ENCODE measurements at places on chromosomes 4 and X. TPM values are rescaled to one million over a fixed set of nuclear protein-coding genes. Genes with fewer than 3 reads are reported as not detected.

GRCh38 chr4:34878961-34879360, 1365.4 kb downstream of the ARAP2 start:
- DNase-seq = no peak

DNA sequence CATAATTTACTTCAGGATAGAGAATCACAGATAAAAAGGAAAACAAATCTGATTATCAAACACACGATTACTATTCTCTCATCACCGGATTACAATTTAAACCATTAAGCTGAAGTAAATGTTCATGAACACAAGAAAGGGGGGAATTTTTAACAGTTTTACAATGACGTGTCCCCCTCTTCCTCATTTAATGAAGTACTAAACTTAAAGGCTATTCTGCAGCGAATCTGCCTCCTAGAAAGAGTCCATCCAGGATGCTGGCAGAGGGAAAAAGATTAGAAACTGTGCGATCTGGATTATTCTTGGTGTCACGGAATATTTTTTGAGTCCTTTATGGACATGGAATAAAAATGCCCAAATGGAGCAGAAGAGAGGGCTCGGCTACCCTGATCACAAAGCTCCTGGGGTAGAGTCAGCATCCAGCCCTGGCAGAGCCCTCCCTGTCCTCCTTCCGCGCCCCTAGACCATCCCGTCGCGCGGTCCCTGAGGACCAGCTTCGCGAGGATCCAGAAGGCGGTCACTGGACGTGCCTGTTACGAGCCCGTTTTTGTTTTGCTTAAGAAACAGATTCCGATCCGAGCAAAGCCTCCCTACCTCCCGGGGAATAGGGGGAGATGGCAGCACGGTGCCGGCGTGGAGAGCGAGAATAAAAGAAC, 1.2 kb downstream of the ELF2 start:
- no peak for DNase-seq

GRCh38 chrX:149374751-149375150, 130.4 kb downstream of the IDS start:
- DNase-seq = no peak

GRCh38 chr4:6542951-6543350, 32.0 kb upstream of the MAN2B2 start:
- DNase-seq = no peak

DNA sequence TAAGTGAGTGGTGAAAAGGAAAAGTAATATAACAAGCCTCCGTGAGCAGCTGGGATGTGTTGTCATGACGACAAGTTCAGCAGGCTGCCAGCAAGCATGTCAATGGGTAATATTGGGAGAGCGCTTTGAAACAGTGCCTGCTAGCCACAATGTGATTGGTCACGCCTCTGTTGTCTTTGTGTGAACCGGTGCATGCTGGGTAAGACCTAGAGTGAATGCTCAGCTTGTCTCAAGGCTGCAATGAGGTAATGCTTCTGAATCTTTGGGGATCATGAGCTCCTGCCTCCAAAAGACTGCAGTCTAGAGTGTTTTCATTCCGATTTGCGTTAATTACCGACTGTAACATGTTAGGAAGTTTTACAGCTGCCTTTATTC, 54.9 kb downstream of the STOX2 start:
- DNase-seq = peak; percentile 8

- DNase-seq = no peak
Measured at GRCh38 chr4:28082686-28083390, 1222.2 kb downstream of the STIM2 start.

DNA sequence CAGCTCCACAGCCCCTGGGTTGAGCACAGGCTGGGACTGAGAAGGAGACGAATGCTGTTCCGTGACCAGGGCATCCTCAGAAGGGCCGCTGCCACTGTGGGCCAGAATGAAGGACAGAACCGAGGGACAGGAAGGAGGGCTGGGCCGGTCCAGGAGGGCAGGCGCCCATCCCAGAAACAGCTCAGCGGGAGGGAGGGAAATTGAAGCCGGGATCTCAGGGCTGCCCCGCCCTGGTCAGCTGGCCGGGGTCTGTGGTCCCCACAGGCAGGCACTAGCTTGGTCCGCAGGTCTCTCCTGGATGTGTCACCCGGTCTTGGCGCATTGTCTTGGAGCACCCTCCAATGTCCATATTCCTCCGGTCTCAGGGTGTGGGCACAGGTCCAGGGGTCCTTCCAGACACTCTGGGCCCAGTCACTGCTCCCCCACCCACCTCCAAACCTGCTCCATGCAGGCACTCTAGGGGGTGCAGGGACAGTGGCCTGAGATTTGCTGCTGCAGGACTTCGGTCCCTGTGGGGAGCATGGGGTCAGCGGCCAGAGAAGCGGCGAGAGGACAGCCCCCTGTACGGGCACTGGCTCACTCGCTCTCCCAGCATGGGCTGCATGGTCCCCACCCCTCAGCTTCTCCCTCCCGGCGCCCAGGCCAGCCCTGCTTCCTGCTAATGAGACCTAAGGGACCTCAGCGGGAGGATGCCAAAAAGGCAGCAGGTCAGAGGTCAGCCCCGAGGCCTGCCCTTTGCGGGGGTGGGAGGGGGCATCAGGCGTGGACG, 23.9 kb upstream of the MXD4 start:
- DNase-seq = no peak

DNA sequence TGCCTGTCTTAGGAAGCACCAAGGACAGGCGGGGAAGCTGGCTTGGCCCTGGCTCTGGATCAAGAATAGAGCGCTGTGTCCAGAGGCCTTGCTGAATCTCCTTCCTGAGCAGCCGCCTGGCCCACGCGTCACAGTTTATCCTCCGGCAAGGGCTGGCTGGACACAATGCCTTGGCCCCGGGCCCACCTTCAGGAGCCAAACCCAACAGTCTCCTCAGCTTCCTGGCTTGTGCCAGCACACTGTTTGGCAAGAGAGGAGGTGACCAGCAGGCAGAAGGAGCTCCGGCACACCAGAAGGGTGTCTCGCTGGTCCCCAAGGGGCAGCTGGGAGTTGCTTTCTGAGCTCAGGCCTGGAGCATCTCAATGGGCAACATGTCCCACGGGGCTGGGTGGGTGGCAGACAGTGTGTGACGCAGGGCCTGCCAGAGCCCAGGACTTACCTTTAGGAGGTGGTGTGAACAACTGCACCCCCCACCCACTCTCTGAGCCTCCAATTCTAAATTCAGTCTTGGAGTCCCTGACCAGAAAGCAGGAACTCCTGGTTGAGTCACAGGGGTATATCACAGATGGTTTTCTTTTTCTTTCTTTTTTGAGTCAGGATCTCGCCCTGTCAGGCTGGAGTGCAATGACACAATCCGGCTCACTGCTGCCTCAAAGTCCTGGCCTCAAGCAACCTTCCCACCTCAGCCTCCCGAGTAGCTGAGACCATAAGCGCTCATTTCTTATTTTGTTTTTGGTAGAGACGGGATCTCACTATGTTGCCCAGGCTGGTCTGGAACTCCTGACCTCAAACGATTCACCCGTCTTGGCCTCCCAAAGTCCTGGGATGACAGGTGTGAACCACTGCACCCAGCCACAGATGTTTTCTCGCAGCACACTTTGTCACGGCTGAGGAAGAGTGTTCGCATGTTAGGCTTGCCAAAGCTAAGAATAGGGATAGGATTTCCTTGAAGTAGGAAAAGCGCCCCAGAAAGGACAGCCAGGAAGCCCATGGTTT, 361.2 kb downstream of the BCOR start:
- no peak for DNase-seq

DNA sequence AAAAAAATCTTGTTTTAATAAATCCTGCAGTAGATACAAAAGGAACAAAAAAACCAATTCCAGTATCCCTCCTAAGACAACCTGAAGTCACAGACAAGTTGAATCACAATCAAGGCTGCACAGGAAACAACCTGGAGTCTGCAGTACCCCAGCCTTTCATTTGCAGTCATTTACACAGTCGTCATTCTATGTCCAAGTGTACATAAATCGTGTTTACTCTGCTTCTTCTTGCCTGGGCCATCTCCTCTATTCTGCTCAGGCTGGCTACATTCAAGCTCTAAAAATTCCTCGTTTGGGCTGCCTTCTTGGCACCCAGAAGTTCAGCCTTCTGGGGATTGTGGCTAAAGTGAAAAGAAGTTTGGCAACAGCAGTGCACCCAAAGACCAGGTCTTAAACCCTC, 37.8 kb downstream of the NALF2 start:
- no peak for DNase-seq

GRCh38 chr4:165175879-165176278, 31.5 kb upstream of the KLHL2 start:
- DNase-seq = no peak

DNA sequence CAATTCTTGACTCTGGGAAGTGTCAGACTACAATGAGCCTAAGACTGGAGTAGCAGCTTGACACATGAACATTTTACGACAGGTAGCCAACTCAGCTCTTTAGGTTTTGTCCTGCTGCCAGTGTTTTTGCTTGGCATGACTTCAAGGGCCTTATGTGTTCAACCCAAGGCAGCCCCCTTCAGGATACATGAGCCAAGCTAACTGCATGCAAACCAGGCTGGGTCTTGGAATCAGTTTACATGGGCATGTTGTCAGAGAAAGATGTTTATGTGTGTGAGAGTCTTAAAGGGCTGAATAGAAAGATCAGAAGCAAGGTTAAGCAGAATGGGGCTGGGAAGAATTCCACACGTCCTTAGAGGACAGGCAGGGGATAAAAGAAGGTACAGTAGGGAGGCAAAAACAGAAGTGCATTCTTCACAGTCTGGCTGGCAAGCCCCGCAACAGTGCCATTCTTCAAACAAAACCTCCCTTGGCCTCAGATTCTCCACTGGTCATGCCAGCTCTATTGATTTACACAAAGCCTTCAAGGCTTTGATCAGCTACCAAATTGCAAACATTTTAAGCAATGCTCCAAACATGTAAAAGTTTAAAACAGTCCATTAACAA, 97.3 kb downstream of the NKX6-1 start:
- no peak for DNase-seq

GRCh38 chrX:103823591-103823990, 8.5 kb downstream of the RAB9B start:
- DNase-seq = no peak

- no peak for DNase-seq
Measured at GRCh38 chr4:153997516-153997915, 208.6 kb upstream of the SFRP2 start.

GRCh38 chr4:100420571-100420970, 97.3 kb downstream of the EMCN start:
- no peak for DNase-seq

- DNase-seq = no peak
Measured at GRCh38 chr4:139735381-139736273, 70.0 kb downstream of the MGST2 start.

GRCh38 chr4:6225469-6225868, 25.1 kb upstream of the JAKMIP1 start:
- DNase-seq = no peak

DNA sequence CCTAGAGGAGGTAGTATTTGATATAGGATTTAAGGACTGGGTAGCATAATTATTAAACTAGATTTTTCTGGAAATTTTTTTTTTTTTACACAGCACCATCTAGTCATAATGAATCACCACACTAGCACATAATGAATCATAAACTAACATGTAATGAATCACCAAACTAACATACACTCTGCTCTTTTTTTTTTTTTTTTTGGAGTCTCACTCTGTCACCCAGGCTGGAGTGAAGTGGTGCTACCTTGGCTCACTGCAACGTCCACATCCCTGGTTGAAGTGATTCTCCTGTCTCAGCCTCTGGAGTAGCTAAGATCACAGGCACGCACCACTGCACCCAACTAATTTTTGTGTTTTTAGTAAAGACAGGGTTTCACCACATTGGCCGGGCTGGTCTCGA, 92.5 kb downstream of the FAM13A start:
- DNase-seq = no peak

DNA sequence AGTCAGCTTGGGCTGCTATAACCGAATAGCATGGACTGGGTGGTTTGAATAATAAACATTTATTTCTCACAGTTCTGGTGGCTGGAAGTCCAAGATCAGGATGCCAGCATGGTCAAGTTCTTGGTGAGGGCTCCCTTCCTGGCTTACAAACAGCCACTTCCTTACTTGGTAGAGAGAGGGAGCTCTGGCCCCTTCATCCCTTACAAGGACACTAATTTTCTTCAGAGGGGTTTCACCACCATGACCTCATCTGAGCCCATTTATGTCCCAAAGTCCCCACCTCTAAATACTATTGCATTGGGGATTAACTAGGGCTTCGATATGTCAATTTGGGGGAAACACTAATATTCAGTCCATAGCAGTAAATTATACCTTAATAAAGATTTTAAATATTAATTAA, 61.8 kb downstream of the CLNK start:
- DNase-seq = no peak

GRCh38 chrX:68725756-68726365, 78.4 kb downstream of the STARD8 start:
- DNase-seq = no peak

DNA sequence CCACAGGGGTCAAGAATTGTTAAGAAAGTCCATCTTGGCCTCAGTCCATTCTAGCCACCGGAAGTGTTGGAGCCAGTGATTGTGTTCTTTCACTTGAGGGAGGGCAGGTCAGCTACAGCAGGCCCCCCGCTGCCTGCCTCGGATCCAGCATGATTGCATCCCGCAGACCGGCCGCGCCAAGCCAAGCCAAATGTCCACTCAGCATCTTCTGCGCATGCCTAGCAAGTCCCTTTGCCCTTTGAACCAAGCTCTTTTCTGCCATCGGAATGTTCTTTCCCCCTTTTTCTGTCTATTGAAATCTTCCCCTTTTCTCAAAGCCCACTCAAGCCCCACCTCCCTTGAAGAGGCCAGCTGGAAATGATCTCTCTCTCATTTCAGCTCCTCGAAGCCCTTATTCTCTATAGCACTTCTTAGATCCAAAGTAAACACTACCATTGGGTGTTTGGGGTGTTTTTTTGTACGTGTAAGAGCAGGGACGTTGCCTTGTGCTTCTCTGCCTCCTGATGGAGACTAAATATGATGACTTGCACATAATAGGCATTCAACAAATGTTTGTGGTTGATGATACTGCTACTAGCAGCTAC, 147.8 kb upstream of the BCOR start:
- DNase-seq = no peak

GRCh38 chr4:89837993-89838390, 1.0 kb upstream of the SNCA start:
- DNase-seq = no peak

DNA sequence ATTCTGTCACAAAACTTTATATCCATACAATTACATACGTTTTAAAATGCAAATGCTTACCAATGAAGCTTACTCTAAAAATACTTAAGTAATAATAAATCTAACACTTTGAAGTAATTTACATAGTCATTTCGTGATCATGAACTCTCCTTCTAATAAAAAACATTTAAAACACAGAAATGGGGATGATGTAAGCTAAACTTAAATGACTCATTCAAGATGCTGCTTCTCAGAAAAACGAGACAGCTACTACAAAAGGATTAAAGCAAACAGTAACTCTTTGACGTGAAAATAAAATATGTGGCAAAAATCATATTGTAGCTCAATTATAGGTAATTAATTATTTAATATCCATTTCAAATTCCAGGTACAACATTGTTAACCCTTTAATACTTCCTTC, 148.7 kb downstream of the FGF16 start:
- no peak for DNase-seq

- DNase-seq = no peak
Measured at GRCh38 chr4:157242871-157243270, 22.3 kb downstream of the GRIA2 start.

The GABRE gene
- polyA plus RNA-seq = 13.9 TPM

The GLOD5 gene
- not detected for polyA plus RNA-seq

The USP17L30 gene
- polyA plus RNA-seq = not detected

The CFAP47 gene
- polyA plus RNA-seq = not detected

The MAGEC3 gene
- polyA plus RNA-seq = not detected

The TMEM33 gene
- 46.2 TPM for polyA plus RNA-seq

The SHOX gene
- not detected for polyA plus RNA-seq

The NFKB1 gene
- 24.1 TPM for polyA plus RNA-seq

The DMRTC1 gene
- not detected for polyA plus RNA-seq

The CTAG1A gene
- polyA plus RNA-seq = not detected

The FAM9A gene
- polyA plus RNA-seq = not detected

The CENPVL1 gene
- not detected for polyA plus RNA-seq

The EFHC2 gene
- polyA plus RNA-seq = 0.42 TPM
